ENCODE measurements at places on chromosomes 2 and 18.

- no peak for DNase-seq
These were observed 347.9 kb downstream of the MEIS1 start for GRCh38 chr2:66782780-66783361.

GRCh38 chr2:216044883-216045486 is 31.6 kb upstream of the MREG start:
- no peak for DNase-seq

- DNase-seq = no peak
These were observed 22.0 kb upstream of the RPL31 start for GRCh38 chr2:100980046-100980445.

DNA sequence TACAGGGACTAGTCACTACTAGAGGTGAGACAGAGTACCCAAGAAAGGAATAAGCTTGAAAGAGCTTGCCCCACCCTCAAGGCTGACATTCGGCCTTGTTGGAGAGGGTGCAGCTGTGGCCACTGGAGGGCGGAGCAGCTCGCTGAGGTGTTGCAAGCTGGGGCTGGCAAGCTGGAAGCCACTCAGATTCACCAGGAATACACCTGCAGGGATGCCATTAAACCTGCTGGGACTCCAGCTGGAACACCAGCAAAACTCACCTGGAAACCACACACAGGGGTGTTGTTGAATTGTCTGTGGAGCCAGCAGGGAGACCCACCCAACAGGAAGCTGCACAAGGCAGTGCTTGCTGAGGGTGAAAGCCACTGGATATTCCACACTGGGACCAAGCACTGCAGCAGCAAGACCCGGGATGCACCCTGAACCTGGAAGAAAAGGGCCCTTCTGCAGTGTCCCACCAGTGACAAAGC is 26.1 kb downstream of the KCTD18 start:
- peak; percentile 53 for DNase-seq

- DNase-seq = no peak
These were observed 511.2 kb downstream of the EIPR1 start for GRCh38 chr2:2866459-2866858.

- DNase-seq = no peak
These were observed 121.4 kb upstream of the MAP3K20 start for GRCh38 chr2:172953970-172954852.

DNA sequence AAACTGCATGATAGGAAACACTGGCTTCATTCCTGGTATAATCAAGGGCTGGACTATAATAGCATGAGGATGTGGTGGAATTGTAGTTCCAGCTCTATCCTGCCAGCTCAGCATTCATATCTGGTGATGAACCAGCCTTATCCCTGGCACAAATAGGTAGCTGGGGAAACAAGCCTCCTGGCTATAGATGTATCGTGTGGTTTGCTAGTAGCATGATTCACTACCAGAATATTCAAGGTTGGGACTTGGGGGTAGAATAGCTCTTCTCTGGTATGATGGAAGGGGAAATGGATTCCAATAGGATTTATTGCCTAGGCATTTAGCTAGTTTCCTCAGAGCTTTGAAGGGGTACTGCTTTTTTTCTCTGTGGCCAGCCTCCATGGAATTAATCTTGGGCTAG is 532.8 kb downstream of the FBXO15 start:
- DNase-seq = peak; percentile 88

DNA sequence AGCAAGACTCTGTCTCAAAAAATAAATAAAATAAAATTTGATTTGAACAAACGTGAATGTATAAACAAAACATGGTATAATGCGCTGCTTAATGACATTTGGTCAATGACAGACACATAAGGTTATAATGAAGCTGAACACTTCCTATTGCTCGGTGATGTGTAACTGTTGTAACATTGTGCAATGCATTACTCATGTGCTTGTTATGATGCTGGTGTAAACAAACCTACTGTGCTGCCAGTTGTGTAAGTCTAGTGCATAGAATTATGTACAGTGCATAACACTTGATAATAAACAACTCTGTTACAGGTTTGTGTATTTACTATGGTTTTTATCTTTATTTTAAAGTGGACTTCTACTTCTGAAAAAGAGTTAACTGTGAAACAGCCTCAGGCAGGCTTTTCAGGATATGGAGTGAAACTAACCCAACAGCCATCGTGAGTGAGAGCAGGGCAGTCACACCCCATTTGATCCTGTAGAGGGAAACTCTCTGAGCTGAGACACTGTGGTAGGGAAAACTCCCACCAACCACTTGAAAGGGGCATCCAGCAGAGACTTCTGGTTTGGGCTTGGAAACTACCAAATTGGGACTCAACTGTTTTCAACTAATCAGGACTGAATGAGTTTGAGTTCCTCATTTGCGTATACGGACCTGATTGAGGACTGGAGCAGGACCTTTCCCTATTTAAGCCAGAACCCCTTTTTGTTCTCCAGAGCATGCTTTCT is 8.7 kb upstream of the RPRD1A start:
- no peak for DNase-seq

GRCh38 chr2:203928849-203929248 is 7.7 kb upstream of the ICOS start:
- DNase-seq = no peak

DNA sequence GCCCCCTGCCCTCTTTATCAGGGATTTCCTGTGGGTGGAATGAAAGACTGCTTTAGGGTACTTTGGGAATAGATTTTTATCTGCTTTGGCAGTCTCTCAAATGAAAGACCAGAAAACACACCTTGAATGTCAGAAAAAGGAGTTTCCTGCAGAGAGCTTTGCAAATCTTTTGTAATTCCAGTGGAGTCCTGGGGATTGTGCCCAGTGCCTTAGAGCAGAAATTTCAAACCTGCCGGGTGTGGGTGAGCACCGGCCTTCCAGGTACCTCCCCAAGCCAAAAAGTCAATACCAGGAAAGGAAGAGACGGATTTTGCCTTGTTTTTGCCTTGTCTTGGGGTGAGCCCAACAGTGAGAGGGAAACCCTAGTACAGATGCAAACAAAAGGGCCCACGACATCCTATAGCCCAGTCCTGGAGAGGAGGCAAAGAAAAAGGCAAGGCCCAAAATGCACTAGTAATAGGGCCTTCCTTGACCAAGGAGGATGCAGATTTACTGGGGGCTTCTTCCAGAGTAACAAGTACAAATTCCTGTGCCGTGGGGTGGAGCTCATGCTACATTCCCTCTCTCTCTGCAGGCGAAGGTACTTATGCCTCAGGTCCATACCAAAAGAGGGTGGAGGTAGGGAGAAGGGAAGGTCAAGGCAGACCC is 36.4 kb downstream of the FOXI3 start:
- no peak for DNase-seq

DNA sequence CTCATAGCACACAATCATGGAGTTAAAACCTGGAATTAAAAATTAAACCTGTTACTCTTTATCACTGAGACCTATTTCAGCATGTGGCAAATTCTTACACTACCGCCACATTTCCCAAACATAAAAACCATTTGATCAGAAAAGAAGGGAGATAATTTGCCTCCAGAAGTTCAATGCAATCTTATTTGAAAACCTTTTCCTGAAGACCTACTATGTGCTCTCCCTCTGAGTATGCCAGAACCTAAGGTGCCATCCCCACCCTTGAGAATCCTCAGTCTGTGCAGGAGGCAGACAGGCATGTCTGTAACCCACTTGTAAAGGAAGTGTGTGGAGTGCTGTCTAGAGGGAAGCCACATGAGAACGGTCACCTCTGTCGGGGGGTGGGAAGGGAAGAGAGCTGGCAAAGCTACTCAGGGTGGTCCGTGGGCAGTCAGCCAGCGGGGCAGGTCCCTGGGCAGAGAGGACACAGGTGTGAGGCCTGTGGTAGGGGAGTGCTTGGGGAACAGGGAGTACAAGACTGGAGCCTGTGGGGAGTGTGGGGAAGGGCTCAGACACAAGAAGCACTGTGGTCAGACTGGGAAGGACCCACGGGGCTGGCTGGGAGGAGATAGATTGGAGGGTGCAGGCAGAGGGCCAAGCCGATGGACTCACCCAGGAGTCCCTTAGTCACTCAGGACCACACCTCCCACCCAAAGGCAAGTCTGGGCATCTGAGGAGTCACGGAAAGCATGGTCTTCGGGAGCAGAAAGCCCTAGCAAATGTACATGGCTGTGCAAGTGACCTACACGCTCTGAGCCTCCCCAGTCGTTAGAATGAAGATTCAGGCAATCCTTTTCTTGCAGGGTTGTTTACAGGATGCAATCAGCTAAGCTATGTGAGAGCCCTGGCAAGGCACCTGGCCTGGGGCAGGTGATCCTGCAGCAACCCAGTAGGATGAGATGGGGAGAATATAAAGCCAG is 22.8 kb downstream of the CRACDL start:
- peak; percentile 56 for DNase-seq

- DNase-seq = no peak
These were observed 11.5 kb upstream of the KYNU start for GRCh38 chr2:142865924-142866323.

DNA sequence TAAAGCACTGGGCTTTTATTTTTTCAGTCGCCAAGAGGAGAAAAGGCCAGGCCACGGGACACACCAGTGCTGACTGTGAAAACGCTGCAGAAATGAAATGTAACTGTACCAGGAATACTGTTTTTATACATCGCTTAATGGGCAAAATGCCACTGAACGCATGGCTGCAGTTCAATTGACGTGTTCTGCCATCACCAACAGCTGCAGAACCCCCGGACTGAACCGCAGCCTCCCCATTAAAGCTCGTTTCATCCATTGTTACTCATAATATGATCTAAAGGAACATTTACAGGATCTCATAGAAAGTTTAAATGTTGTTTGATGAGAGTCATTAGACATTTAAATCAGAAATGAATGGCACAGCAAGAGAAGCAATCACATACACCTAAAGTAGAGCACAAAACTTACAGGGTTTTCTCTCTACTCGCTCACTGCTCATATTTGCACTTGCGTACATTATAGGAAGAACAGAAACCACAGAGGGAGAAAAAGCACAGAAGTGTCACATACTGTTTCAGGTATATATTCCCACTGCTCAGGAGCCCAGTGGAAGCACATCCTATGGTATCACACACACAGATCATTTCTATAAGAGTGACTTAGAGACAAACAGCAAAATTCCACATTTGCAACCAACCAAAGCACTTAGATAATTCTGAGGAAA is 35.3 kb downstream of the TCF4 start:
- no peak for DNase-seq

- DNase-seq = no peak
These were observed 18.1 kb downstream of the FBXO48 start for GRCh38 chr2:68448671-68449653.

DNA sequence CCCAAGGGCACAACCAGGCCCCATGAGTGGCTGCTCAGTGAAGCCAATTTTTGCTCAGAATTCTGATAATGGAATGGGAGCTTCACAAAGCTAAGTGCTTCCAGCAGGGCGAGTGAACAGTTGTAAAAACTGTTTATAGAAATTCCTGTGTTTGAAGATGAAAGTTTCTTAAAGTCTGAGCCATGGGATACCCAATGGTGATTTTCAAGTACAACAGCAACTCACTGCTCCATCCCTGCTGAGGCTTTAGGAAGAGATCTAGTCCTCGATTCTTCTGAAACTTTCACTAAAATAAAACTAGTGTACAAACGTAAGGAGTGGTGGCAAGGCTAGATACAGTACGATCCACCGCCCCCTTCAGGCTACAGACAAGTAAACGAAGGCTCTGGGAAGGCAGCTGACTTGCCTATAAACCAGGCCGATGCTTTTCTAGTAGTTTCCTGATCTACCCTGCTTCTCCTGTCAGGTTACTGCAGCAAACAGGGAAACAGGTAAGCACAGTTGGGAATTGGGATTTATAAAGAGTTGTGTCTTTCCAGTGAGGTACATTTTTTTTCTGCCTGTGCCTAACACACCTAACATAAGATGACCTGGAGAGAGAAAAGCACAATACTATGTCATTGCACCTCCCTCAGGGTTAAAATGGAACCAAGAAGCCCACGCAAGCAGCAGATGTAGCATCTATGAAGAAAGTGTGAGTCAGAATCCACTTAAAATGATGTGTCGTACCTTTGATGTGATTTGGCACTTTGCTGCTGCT is 108.7 kb downstream of the UXS1 start:
- DNase-seq = no peak

- no peak for DNase-seq
These were observed 52.2 kb upstream of the CTAGE1 start for GRCh38 chr18:22469926-22470247.

- no peak for DNase-seq
These were observed 73.4 kb upstream of the SMAD7 start for GRCh38 chr18:49023938-49024803.

GRCh38 chr18:33156906-33157470 is 283.5 kb downstream of the CCDC178 start:
- no peak for DNase-seq

GRCh38 chr2:113116100-113116958 is 11.1 kb upstream of the IL1RN start:
- DNase-seq = no peak

GRCh38 chr2:128280901-128281321 is 37.8 kb downstream of the HS6ST1 start:
- DNase-seq = no peak

GRCh38 chr18:20996418-20996817 is 115.2 kb downstream of the ROCK1 start:
- DNase-seq = no peak

- no peak for DNase-seq
These were observed 28.7 kb downstream of the SMAD2 start for GRCh38 chr18:47901624-47902362.

GRCh38 chr18:6311456-6312215 is 103.1 kb downstream of the L3MBTL4 start:
- DNase-seq = no peak

DNA sequence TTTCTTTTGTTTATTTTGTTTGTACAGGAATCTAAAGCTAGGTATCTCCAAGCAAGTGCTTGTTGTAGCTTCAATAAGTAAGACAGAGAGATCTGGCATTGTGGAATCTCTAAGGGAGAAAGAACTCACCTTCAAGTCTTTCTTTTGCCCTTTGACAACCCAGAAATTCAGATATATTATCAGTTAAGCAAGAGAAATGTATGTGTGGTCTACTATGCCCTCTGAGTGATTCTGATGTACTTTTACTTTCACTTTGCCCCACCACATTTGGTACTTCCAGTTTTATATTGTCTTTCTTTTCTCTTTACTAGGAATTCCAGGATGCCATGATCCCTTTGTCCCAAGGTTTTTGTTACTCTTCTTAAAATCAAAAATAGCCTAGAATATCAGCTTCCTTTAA is 259.6 kb upstream of the PIK3C3 start:
- no peak for DNase-seq

- no peak for DNase-seq
These were observed 306.1 kb downstream of the CPS1 start for GRCh38 chr2:210862283-210863065.

DNA sequence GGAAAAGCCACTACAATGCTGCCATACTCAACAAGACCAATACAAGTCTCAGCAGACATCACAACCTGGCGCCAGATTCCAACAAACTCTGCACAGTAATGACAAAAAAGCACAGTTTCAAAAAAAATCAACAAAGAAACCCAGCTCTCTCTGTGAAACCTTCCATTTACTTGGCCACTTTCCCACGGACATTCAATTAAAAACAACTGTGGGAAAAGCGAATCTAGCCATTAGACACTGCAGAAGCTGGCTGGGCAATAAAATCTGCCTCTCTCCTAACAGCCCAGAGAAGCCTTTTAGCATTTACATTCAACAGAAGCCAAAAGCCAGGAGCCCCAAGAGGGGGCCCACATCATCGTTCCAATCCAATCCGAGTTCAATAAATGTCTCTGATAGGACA is 128.9 kb downstream of the HDAC4 start:
- DNase-seq = no peak

- DNase-seq = peak; percentile 22
These were observed 10.2 kb downstream of the C18orf32 start for GRCh38 chr18:49476664-49477411.

- no peak for DNase-seq
These were observed 54.5 kb downstream of the ODC1 start for GRCh38 chr2:10393640-10393982.

GRCh38 chr2:122736279-122736678 is 980.8 kb downstream of the TSN start:
- peak; percentile 17 for DNase-seq

GRCh38 chr2:156455361-156455975 is 19.3 kb downstream of the GPD2 start:
- DNase-seq = peak; percentile 70

Data from RWPE1 (cell line).